ENCODE measurements at places on chromosomes 3 and 15.

GRCh38 chr3:180274536-180274935 is 237.8 kb upstream of the PEX5L start:
- no peak for DNase-seq

DNA sequence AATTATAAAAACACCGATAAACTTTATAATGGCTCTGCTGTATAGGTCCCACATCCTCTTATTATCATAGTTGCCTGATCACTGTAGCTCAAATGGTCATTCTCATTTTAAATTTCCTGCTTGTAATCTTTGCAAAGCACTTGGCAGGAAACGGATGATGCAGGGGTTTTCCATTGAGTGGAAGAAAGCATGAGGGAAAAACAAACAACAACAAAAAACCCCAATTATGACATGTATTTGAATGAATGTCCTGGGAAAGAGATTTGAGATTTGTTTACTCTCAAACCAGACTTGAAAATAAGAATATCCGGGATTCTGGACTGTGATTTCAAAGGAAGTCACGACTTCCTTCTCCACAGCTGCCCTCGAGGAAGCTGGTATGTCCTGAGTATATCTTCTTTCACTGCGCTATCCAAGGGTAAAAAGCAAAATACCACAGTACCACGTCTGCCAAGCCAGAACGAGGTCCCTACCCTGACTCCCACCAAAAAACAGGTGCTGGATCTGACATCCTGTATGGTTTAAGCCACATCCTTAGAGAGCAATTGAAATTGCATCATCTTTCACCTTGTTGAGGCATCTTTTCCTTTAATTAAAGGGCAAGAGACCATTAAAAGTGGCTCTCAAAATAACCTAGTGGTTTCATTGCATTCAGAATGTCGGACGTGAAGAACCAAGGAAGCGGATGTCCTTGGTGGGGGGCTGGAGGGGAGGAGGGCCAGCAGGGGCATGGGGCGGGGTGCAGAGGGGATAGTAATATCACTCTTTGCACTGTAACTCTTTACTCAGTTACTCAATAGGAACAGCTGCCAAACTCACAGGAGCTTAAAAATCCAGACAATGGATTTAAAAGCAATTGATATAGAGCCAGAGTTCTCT is 13.5 kb upstream of the TIPIN start:
- DNase-seq, result no peak

DNA sequence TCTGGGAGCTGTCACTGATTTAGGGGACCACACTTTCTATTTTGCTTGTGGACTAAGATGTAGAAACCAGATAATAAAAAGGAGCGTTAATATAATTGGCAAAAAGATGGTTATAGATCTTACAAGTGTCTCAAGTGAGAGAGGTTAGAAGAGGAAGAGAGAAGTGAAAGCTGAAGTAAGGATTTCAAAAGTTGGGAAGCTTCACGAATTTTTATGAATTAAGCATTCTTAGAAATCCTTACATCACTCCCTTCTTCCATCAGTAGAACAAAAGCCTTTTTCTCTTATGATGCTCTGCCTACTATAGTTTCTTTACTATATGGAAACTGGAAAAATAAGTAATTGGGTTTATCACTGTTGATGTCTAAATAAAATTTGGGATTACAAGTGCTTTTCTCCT is 146.5 kb downstream of the FNDC3B start:
- DNase-seq, result no peak

- no peak for DNase-seq
These were observed 21.6 kb upstream of the PLXNA1 start for GRCh38 chr3:126961191-126961790.

- no peak for DNase-seq
These were observed 10.7 kb upstream of the CNTN6 start for GRCh38 chr3:1082108-1082507.

- DNase-seq, result no peak
These were observed 39.0 kb downstream of the FAM3D start for GRCh38 chr3:58627570-58627885.

DNA sequence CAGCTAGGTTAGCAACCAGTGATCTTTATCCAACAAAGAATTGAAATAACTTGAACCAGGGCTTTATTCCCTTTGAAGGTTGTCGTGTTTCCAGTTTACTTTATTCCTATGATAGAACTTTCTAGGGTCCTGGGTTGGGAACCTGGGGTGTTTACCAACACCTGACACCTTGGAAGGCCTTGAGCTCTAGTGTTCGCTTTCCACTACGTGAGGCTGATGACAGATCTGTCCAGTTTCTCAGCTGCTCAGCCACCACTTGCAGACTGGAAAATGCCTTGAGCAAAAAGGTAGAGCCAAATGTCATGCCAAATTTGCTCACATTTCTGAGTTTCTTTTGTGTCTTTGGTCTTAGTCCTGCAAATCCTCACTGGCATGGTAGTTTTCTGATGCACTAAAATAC is 227.2 kb downstream of the ADAMTSL3 start:
- DNase-seq, result no peak

GRCh38 chr3:13951184-13951583 is 71.3 kb upstream of the WNT7A start:
- no peak for DNase-seq
